Substantia nigra (tissue), 51 donors: ENCODE measurements at places on chromosomes 7 and 10.

DNA sequence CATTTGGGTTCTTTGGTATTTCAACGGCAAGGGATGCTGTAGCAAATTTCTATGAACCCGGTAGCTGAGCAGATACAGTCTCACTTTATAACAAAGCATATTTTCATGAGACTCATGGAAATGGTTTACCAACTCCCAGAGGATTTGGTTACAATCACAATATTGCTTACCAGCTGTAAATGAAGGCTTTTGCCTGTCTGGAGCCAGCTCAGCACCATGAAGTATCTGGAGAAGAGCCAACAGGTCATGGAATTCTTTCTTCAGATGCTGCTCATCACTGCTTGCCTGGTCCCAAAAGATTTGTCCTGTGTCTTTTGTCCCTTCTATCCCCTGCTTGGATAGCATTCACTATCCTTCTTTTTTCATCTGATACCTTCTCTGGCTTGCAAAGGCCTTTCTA lies 316.9 kb upstream of the PHYHIPL start:
- no peak for DNase-seq

DNA sequence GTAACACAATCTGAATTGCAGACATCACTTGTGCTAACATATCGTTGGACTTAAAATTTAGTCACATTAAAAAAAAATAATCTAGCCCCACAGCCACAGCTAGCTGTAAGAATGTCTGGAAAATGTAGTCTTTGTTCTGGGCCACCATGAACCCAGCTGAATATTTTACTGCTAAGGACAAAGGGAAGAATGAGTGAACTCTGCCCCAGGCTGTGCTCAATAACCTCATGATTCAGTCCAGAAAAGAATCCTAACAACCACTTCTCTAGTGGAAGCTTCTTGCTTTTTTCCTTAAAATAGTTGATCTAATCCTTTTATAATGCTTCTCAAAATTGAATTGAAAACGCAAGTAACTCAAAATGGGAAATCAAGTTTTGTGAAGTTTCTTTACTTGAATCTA lies 25.6 kb upstream of the SOSTDC1 start:
- DNase-seq = no peak

- no peak for DNase-seq
These were observed 80.3 kb downstream of the WDR11 start for GRCh38 chr10:120931423-120931822.

- no peak for DNase-seq
These were observed 54.3 kb upstream of the DUSP5 start for GRCh38 chr10:110443239-110444003.

GRCh38 chr7:157446322-157446721 lies 109.5 kb downstream of the DNAJB6 start:
- DNase-seq = no peak

DNA sequence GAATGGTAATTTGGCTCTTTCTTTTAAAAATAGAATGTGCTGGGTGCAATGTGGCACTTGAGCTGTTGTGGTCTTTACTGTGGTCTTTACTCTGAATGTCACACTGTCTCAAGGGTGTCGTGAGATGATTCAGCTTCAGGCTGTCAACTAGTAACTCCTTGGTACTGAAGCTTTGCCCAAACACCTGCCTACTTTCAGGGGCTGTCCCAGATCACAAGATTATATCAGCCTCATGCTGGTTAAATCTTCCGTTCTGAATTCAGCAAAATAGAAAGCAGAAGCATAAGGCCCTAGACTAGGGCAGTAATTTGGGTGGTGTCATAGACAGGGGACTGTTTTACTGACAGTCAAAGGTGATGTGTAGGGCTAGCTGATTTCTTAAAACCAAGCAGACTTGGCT lies 110.9 kb downstream of the BAMBI start:
- no peak for DNase-seq

DNA sequence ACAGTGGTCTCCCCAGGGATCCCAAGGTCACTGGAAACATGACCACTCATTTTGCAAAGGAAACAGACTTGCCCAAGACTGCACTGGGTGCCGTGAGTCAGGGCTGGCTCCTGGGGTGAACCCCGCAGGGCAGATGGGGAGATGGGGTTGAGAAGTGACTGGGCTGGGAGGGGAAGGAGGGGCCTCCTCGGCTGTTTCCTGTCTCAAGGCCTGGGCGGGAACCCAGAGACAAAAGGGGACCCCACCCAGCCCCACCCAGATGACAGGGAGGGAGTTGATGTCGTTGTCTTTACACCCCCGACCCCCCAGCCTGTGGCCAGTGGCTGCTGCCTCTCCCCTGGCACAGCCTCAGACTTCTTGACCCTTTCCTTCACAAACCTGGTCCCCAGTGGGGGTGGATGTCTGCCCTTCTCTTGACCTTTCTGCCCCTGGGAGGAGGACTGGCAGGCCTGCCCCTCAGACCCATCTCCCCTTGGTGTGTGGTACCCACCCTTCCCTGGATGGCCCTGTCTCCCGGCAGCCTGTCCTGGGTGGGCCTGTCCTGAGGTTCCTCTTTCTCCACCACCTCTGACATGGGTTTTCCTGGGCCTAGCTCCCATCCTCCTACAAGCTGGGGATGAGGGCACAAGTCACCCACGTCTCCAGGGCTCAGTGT lies 1.4 kb downstream of the MYO1G start:
- no peak for DNase-seq

- DNase-seq = no peak
These were observed 85.9 kb downstream of the TRIL start for GRCh38 chr7:28872226-28872625.

DNA sequence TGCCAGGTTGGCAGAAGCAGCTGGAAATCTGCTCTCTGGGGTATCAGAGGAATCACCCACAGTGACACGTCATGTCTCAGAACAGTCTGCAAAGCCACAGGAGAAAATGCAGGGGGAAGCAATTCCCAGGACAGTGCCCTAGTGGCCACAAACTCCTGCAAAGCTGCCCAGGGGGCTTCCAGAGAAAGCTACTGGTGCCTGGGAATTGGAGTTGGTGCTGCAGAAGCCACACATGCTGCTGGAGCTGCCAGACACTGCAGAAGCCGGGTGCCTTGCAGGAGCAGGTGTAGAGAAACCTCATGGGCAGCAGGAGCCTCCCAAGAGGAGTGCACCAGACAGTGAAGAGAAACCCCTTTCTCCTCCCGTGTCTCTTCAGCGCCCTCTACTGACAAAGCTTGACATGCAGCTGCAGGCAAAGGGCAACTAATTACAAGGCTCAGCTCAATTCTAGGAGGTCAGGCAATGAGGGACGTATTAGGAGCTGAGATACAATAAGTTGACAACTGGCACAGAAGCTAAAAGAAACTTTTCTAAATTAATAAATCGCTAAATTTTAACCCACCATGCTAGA lies 30.2 kb upstream of the NUB1 start:
- no peak for DNase-seq

- DNase-seq = no peak
These were observed 151.7 kb upstream of the TAC1 start for GRCh38 chr7:97580205-97580604.

GRCh38 chr10:94264085-94264484 lies 98.7 kb downstream of the NOC3L start:
- no peak for DNase-seq

GRCh38 chr7:108014747-108015682 lies 12.1 kb upstream of the LAMB1 start:
- DNase-seq = no peak

DNA sequence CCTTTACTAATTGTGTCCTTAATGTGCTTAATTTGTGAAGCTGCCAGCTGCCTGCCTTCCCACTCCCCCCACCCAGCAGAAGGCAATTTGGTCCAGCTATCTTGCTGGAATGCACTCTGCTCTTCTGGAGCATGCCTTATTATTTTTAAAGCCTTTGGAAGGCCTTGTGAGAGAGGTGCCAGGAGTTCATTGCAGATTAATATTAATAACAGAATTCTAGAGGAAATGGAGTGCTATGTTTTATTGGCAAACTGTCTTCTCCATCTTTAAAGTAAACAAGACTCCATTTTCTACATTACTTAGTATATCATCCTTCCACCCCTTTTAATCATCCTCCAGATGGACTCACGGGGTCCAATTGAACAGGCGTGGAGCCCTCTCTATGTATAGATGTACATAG lies 50.8 kb upstream of the ZNF32 start:
- DNase-seq = no peak
